Hepatocyte (in vitro differentiated cells): ENCODE measurements at places on chromosomes 7 and 10. TPM values are rescaled to one million over a fixed set of nuclear protein-coding genes. Genes with fewer than 3 reads are reported as not detected.

GRCh38 chr10:133072196-133072595 is 15.5 kb upstream of the ADGRA1 start:
- H3K36me3 ChIP-seq, result no peaks in the 10 kb centered on the region
- no peak overlapping the region for H3K27ac ChIP-seq
- DNase-seq, result no peak
- no peak overlapping the region for H3K4me3 ChIP-seq
- no peaks in the 10 kb centered on the region for H3K27me3 ChIP-seq

GRCh38 chr10:104336821-104337467 is 1.3 kb downstream of the ITPRIP start:
- H3K4me1 ChIP-seq, result peaks cover 15% of the 10 kb centered on the region
- H3K36me3 ChIP-seq, result no peaks in the 10 kb centered on the region
- H3K27ac ChIP-seq, result peak overlapping the region; percentile 99
- H3K4me3 ChIP-seq, result peak overlapping the region; percentile 99
- no peaks in the 10 kb centered on the region for H3K27me3 ChIP-seq
- no peak for DNase-seq

DNA sequence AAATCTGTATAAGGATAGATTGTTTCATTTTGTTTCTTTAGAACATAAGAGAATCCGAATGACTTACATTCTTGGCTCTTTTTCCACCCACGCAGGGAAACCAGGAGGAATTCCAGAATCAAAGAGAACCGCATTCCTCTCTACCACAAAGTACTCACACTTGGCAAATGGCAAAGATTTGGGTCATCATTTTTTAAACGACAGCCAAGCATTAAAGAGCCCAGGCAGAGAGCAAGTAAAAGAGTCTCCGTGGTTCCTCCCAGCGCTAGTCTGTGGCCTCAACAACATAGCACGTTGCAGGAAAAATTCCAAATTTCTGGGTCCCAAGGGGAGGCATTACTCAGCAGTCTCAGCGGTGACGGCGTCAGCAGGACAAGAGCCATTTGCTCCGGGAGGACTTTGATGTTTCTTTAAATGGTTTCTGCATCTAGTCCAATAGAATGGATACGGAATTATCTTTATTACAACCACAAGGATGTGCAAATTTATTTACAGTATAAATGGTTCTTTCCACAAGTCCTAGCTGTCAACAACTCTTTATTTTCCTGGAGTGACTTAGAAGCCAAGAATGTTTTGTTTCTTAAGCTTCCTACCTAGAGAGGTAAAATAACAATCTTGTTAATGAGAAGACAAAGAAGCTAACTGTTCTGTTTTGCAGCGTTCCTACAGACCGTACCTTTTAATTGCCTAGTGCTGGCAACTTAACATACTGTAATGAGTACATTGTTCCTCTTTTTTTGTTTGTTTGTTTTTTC is 232.5 kb downstream of the SKIDA1 start:
- no peaks in the 10 kb centered on the region for H3K4me1 ChIP-seq
- peak overlapping the region; percentile 29 for H3K27ac ChIP-seq
- no peak overlapping the region for H3K4me3 ChIP-seq
- peak; percentile 68 for DNase-seq
- H3K36me3 ChIP-seq, result no peaks in the 10 kb centered on the region
- H3K27me3 ChIP-seq, result no peaks in the 10 kb centered on the region

- H3K36me3 ChIP-seq, result no peaks in the 10 kb centered on the region
- no peak for DNase-seq
- H3K27me3 ChIP-seq, result no peaks in the 10 kb centered on the region
- no peaks in the 10 kb centered on the region for H3K4me1 ChIP-seq
- H3K27ac ChIP-seq, result no peak overlapping the region
These were observed 656.5 kb downstream of the SDK1 start for GRCh38 chr7:3957472-3958108.

- H3K4me3 ChIP-seq, result no peak overlapping the region
- H3K27me3 ChIP-seq, result no peaks in the 10 kb centered on the region
- no peaks in the 10 kb centered on the region for H3K36me3 ChIP-seq
- peaks cover 33% of the 10 kb centered on the region for H3K4me1 ChIP-seq
These were observed 4.2 kb downstream of the NT5C2 start for GRCh38 chr10:103188853-103189252.

DNA sequence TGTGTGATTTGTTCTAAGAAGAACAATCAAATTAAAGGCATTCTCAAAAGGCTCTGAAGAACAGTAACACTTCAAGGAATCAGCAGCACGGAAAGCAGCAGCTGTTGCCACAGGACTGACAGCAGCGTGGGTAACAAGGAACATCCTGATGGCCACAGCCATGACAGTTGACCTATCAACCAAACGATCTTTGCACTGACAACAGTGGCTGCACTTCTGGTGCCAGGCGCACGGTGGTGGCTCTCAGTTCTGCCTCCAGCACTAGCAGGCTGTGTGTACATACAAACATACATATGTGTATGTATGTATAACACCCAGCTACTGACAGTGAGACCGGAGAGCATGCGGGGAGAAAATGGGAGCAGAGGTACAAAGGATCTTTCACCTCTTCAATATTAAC is 114.1 kb downstream of the ZFAND4 start:
- no peak overlapping the region for H3K27ac ChIP-seq
- H3K36me3 ChIP-seq, result no peaks in the 10 kb centered on the region
- H3K4me3 ChIP-seq, result no peak overlapping the region
- no peak for DNase-seq
- no peaks in the 10 kb centered on the region for H3K4me1 ChIP-seq
- no peaks in the 10 kb centered on the region for H3K27me3 ChIP-seq

- H3K36me3 ChIP-seq, result no peaks in the 10 kb centered on the region
- no peaks in the 10 kb centered on the region for H3K27me3 ChIP-seq
- H3K4me1 ChIP-seq, result no peaks in the 10 kb centered on the region
- DNase-seq, result peak; percentile 37
- H3K27ac ChIP-seq, result no peak overlapping the region
- no peak overlapping the region for H3K4me3 ChIP-seq
These were observed 43.3 kb downstream of the POLR1F start for GRCh38 chr7:19665399-19666008.

DNA sequence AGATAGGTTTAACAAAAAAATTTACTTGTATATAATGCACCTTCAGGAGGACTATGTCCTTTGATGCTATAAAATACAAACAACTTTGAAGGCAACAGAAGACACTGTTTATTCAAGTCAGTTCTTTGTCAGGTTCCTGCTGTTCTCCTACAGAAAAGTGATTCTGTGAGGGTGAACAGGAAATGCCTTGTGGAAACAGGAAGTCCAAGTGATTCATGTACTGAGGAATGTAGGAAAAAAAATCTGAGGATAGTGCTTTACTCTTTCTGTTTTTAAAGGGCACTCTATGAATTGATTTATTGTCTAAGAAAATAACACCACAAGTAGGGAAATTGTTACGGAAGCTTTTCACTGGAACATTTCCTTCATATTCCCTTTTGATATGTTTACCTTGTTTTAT is 171.9 kb downstream of the HDAC9 start:
- no peak overlapping the region for H3K4me3 ChIP-seq
- no peak overlapping the region for H3K27ac ChIP-seq
- DNase-seq, result peak; percentile 19
- no peaks in the 10 kb centered on the region for H3K36me3 ChIP-seq
- H3K27me3 ChIP-seq, result no peaks in the 10 kb centered on the region

DNA sequence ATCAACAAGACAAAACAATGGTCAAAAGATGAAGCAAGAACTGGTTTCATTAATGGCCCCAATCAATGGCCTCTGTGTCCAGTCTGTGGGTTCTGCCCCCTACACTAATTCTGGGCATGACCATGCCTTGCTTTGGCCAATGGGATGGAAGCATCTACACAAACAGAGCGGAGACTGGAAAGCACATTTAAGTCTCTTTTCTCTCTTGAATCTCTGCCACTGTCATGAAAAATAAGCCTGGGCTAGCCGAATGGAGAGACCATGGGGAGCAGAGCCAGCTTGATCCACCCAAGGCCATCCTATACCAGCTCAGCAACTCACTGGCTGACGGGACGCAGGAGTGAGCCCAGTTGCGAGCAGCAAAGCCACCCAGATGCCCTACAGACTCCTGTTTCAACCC is 30.9 kb downstream of the ANKRD16 start:
- H3K27me3 ChIP-seq, result no peaks in the 10 kb centered on the region
- no peak overlapping the region for H3K27ac ChIP-seq
- no peaks in the 10 kb centered on the region for H3K36me3 ChIP-seq
- no peak overlapping the region for H3K4me3 ChIP-seq

DNA sequence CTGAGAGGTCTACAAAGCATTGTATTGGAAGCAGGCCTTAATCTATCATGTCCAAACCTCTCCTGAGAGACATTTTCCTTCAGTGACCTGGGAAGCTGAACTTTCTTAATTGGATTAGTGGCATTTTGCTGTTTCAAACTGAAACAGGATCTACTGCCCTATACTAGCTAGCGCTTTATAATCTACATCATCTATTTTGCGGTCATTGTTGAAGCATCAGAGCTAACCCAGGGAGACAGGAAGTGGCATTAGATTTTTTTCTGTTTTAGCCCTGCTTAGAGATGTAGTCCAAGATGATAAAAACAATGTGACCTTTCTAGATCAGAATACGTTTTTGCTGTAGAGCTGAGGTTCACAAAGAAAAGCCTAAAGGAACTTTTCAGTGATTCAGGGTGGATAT is 147.4 kb upstream of the AGR3 start:
- no peak for DNase-seq
- no peaks in the 10 kb centered on the region for H3K27me3 ChIP-seq
- no peak overlapping the region for H3K27ac ChIP-seq
- no peaks in the 10 kb centered on the region for H3K4me1 ChIP-seq

DNA sequence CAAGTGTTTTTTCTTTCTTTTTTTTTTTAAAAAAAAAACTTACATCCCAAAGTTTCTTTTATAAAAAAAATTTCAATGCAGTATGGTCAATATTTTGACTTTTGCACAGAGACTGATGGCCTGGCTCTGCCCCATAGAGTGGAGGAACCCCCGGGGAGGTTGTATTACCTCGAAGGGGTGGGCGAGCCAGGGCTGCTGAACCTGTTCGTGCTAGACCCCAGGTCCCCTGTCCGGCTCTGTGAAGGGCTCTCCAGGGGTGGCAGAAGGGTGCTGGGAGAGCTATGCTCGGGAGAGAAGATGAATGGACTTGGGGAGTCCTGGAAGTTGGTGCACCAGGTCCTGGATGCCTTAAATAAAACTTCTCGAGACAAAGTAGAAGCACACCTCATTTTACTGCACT is 446.4 kb upstream of the KLF6 start:
- H3K27me3 ChIP-seq, result no peaks in the 10 kb centered on the region
- no peaks in the 10 kb centered on the region for H3K36me3 ChIP-seq
- no peaks in the 10 kb centered on the region for H3K4me1 ChIP-seq

DNA sequence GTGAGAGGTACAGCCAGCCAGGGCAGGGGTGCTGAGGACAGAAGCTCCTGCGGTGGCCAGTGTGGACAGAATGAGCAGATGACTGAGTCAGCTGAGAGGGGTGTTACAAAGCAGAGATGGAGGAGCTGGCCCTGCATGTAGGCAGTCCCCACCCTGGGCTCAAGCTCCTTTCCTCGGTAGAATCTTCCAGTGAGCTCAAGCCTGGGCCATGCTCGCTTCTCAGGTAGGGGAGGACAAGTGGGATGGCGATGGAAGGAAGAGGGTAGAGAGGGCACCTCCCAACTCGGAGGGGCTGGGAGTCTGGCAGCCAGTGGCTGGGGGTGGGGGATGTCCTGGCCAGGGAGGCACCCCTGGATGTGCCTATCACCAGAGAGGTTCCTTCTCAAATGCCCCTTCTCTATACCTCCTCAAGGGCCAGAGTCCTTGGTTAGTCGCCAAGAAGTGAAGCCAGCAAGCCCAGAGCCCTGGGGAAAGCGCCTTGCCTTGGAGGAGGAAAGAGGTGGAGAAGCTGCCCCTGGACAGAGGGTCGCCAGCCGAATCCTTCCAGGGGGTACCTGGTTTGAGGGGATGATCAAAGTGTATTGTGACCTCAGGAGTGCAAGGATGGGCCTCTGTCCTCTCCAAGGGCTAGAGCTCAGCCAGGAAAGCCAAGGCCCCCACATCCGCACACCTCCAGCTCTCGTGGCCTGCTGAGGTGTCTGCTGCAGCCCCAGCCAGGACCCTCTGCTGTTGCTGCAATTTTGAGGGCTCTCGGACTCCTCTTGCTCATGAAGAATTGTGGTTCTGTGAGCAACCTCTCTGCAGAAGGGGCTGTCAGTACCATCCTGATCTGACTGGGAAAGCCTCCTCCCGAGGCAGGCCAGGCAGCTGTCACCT is 88.6 kb upstream of the MACROH2A2 start:
- H3K27me3 ChIP-seq, result no peaks in the 10 kb centered on the region
- peaks cover 8% of the 10 kb centered on the region for H3K4me1 ChIP-seq
- H3K4me3 ChIP-seq, result no peak overlapping the region
- H3K36me3 ChIP-seq, result no peaks in the 10 kb centered on the region
- no peak for DNase-seq
- H3K27ac ChIP-seq, result no peak overlapping the region

GRCh38 chr7:34211018-34211417 is 305.7 kb downstream of the BMPER start:
- no peaks in the 10 kb centered on the region for H3K27me3 ChIP-seq
- H3K4me1 ChIP-seq, result no peaks in the 10 kb centered on the region
- peak; percentile 16 for DNase-seq
- no peak overlapping the region for H3K27ac ChIP-seq
- no peaks in the 10 kb centered on the region for H3K36me3 ChIP-seq
- H3K4me3 ChIP-seq, result no peak overlapping the region

GRCh38 chr10:129788215-129788614 is 175.9 kb downstream of the EBF3 start:
- H3K36me3 ChIP-seq, result no peaks in the 10 kb centered on the region
- no peaks in the 10 kb centered on the region for H3K27me3 ChIP-seq
- no peak for DNase-seq
- H3K4me1 ChIP-seq, result no peaks in the 10 kb centered on the region

- H3K4me1 ChIP-seq, result no peaks in the 10 kb centered on the region
- no peak overlapping the region for H3K4me3 ChIP-seq
- no peaks in the 10 kb centered on the region for H3K36me3 ChIP-seq
- H3K27ac ChIP-seq, result no peak overlapping the region
- no peak for DNase-seq
These were observed 4.5 kb upstream of the EEPD1 start for GRCh38 chr7:36148422-36149065.

GRCh38 chr10:122526892-122527291 is 33.7 kb upstream of the DMBT1 start:
- peak; percentile 41 for DNase-seq
- no peak overlapping the region for H3K27ac ChIP-seq
- no peaks in the 10 kb centered on the region for H3K36me3 ChIP-seq
- no peaks in the 10 kb centered on the region for H3K4me1 ChIP-seq
- no peak overlapping the region for H3K4me3 ChIP-seq

SORBS1 gene
- polyA plus RNA-seq, result 17.0 and 18.2 TPM in 2 replicates

KCP gene
- polyA plus RNA-seq, result 2.4 and 3.3 TPM in 2 replicates

VWDE gene
- polyA plus RNA-seq, result 0.13 TPM in 1 of 2 replicates, not detected in the other

NFKB2 gene
- polyA plus RNA-seq, result 27.4 and 29.6 TPM in 2 replicates

UBTD1 gene
- polyA plus RNA-seq, result 37.0 and 37.1 TPM in 2 replicates

CYP3A4 gene
- polyA plus RNA-seq, result 25.6 and 42.2 TPM in 2 replicates

EEPD1 gene
- polyA plus RNA-seq, result 13.5 and 14.2 TPM in 2 replicates

IKZF1 gene
- 0.16 and 0.52 TPM in 2 replicates for polyA plus RNA-seq

CH25H gene
- polyA plus RNA-seq, result 3.8 and 5.7 TPM in 2 replicates

BNIP3 gene
- 82.4 and 89.5 TPM in 2 replicates for polyA plus RNA-seq

NODAL gene
- not detected in 2 replicates for polyA plus RNA-seq

NPC1L1 gene
- 25.3 and 25.8 TPM in 2 replicates for polyA plus RNA-seq

NCF1 gene
- 0.42 and 1.2 TPM in 2 replicates for polyA plus RNA-seq

SFMBT2 gene
- 1.1 and 2.3 TPM in 2 replicates for polyA plus RNA-seq

PAX4 gene
- 0.65 and 0.66 TPM in 2 replicates for polyA plus RNA-seq
